Stimulated activated CD4-positive, alpha-beta T cell treated with anti-CD3 and anti-CD28 coated beads, Interleukin-4, amount 100 ng/mL, for 48 hours (primary cell): ENCODE measurements at places on chromosomes 13 and 19.
A peak's percentile ranks its signal among the peaks of the same experiment; 100 is the strongest.

- DNase-seq = no peak
Measured at GRCh38 chr13:111283991-111284390, 36.5 kb upstream of the TEX29 start.

- DNase-seq = no peak
Measured at GRCh38 chr19:30802424-30803013, 430.3 kb downstream of the ZNF536 start.

- no peak for DNase-seq
Measured at GRCh38 chr13:24407844-24408243, 98.5 kb downstream of the C1QTNF9 start.

DNA sequence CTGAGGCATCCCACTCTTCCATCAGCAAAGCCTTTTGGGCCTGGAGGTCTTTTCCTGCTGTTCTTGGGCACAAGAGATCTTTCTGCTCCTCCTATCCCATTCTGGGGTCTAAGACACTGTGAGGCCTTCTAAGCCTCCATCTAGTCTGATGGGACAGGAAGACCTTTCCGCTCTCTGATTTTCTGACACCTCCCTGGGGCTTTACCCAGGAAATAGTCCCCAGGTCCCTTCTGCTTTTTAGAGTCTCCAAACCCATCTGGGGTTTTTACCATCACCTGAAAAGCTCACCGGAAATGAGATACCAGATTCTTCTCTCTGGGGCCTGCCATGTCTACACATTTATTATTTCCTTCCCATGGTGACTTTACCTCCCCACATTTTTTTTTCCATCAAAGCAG, 21.1 kb downstream of the CLEC17A start:
- no peak for DNase-seq

DNA sequence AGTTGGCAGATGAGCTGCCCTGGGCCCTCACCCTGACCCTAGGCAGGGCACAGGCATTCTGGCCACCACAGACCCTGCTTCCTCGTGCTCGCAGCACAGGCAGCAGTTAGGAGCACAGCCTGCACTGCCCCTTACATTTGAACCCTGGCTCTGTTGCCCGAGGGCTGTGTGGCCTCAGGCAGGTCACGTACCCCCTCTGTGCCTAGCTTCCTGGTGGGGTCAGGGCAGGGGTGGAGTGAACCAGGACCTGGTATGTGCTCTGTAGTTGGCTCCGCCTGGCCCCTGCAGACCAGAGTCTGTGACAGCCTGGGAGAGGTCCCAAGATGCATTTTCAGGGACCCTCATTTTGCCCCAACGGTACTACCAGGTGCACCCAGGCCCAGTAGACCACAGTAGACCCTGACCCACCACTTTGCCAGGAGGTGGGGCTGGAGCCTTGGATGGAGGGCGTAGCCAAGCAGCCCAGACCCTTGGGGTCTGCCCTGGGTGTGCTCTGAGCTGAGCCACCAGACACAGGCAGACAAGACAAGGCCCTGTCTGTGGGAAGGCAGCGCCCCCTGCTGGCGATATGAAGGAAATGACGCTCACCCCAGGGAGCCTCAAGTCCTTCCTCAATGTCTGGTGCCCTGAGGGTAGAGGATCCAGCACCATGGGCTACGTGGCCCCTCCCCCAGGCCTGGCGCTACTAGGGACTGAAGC, 9.1 kb downstream of the LYL1 start:
- DNase-seq = peak; percentile 64

DNA sequence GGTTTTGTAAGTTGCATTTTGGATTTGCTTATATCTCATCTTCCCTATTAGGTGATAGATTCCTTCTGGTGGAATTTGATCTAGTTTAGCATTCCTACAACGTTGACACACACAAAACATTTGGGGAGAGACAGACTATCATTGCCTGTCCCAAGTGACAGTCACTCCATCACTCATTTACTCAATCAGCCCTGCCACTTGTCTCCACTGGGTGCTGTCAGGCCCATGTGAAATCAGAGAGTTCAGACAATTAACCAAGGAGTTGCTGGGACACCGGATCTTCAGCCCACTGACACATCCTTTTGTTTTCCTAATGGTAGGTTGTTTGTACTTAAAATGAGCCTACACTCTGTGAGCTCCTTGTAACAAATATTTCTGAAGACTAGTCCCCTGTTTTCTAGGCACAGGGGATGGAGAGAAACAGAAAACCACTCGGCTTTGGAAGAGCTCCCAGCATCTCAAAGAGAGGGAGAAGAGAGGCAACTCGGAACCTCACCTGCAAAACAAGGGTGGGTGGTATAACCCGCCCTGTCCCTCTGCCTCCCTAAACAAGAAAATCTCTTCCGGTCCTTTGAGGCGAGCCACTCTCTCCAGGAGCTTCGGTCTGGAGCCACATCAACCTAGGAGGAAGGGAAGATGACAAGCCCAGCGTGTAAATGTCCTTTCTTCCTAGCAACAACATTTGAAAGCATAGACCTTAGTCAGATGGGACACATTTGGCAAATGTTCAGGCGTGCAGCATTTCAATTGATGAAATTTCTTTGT, 440.9 kb upstream of the KLF12 start:
- no peak for DNase-seq

GRCh38 chr13:105971738-105972137, 563.7 kb downstream of the EFNB2 start:
- DNase-seq = no peak

- no peak for DNase-seq
Measured at GRCh38 chr13:58238972-58239773, 607.6 kb downstream of the PCDH17 start.

GRCh38 chr19:21519488-21519887, 14.1 kb downstream of the ZNF429 start:
- DNase-seq = no peak

- no peak for DNase-seq
Measured at GRCh38 chr13:79614250-79614918, 133.4 kb downstream of the NDFIP2 start.

DNA sequence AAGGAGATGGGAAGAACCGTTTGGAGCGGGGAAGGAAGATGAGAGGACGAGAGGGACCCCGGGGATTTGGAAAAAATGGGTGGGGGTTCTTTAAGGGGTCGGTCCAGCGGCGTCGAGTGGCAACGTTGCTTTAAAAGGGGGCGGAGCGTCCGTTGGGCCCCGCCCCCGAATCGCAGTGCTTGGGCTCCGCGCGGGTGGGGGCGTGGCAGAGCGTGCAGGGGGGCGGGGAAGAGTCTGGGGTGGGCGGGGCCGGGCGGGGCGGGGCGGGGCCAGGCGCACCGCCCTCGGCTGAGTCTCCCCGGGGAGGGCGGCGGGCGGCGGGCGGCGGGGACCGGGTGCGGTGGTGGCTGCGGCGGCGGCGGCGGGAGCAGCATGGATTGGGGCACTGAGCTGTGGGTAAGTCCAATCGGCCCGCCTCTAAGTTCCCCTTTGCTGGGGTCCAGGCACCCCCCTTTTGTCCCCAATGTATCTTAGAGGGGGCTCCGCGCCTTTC, at the start of gene TRIP10:
TRIP10 (plus strand) TSS at position 291 of the 493 bp plus-strand sequence; CDS start at position 373, 82 bp downstream.
- DNase-seq = peak; percentile 72

GRCh38 chr13:110583178-110583865, 21.8 kb upstream of the RAB20 start:
- DNase-seq = no peak

DNA sequence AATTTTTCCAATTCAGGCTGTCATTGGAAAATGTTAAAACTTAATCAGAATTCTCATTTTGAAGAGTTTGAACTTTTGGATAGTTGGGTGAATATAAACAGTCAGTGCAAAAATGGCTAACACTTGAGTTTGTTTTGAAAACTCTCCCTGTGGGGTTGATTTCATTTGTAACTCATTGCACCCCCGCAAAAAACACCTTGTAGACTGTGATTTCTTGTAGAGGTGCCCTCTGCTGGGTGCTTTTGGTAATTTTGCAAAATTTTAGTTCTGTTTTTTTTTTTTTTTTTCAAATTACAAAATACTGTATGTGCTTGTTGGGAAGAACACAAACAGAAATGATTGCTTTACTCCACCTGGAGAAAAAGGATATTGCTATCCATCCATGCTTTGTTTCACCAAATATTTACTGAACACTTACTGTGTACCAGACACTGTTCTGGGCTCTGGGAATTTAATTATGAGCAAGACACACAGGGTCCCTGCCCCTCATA, 28.2 kb upstream of the GPI start:
- no peak for DNase-seq

GRCh38 chr13:102405499-102406100, 3.8 kb upstream of the FGF14 start:
- no peak for DNase-seq

- DNase-seq = no peak
Measured at GRCh38 chr13:25241007-25241406, 46.3 kb downstream of the MTMR6 start.

DNA sequence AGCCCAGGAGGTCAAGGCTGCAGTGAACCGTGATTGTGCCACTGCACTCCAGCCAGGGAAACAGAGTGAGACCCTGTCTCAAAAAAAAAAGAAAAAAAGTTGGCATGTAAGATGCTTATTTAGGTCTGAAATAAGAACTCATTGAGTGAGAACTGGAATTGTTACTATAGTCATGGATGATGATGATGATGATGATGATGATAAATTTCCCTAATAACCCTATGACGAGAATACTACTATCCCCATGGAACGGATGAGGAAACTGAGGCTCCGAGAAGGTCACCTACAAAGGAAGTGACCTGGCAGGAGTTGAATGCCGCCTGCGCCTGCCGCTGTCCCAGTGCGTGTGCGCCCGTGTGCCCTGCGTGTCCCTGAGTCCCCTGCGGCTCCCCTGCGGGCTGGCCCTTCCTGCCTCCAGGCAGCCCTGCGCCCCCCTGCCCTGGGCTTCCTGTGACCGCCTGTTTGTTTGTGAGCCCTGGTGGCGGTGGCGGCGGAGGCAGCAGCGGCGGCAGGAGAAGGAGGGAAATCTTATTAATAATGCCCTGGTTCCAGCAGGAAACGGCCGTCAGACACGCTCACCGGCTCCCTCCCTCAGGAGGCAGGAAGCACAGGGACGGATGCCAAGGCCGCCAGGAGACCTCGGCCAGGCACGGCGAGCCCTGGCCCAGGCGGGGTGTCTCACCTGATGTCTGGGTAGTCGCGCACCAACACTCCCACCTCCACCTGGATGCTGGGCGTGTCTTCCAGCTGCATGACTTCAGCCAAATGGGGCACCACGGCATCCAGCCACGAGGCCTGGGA, 29.6 kb downstream of the EXOC3L2 start:
- DNase-seq = no peak

DNA sequence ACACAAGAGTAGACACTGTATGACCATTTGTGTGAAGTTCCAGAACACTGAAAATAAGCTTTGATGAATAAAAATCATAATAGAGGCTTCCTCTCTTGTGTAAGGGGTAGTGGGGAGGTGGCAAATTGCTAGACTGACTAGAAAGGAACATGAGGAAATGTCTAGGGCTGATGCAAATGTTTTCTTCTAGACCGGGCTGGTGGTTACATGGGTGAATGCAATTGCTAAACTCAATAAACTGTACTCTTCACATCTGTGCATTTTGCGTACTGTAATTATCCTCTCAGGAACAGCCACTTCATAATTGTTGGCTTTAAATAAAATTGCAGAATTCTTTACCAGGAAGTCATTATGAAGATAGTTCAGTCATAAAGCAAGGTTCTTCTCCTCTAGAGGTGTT, 5.2 kb upstream of the KBTBD7 start:
- DNase-seq = no peak

- no peak for DNase-seq
Measured at GRCh38 chr19:5253406-5254110, 87.1 kb downstream of the PTPRS start.

- no peak for DNase-seq
Measured at GRCh38 chr13:73556902-73557301, 498.1 kb downstream of the KLF5 start.

DNA sequence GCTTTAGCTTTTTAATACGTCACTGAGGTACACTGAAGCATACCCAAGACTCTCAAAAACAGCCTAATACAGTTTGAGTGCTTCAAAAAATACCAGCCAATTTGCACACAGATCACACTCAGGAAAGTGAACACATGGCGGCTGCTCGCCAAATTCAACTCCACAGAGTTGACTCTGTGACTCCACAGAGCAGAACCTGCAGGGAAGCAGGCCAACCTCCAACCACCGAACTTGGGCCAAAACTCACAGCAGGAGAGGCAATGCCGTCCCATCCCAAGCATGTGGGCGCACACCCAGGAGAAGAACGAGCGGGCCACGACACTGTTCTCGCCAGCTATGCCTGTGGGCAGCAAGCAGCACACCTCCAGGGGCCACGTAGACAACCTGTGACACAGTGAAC, 21.1 kb downstream of the ELL start:
- no peak for DNase-seq

DNA sequence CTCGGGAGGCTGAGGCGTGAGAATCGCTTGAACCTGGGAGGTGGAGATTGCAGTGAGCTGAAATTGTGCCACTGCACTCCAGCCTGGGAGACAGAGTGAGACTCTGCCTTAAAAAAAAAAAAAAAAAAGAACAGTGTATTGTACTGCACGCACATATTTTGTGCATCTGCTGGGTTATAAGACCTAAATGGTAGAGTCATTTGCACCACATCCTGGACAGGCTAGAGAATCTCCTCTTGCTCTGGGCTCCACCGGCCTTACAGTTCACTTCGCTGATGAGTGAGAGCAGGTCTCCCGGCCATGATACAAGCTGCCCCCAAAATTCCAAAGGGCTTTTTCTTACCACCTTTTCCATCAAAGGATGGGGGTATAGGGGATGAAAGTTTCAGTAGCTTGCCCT, 7.2 kb upstream of the SAE1 start:
- DNase-seq = no peak

DNA sequence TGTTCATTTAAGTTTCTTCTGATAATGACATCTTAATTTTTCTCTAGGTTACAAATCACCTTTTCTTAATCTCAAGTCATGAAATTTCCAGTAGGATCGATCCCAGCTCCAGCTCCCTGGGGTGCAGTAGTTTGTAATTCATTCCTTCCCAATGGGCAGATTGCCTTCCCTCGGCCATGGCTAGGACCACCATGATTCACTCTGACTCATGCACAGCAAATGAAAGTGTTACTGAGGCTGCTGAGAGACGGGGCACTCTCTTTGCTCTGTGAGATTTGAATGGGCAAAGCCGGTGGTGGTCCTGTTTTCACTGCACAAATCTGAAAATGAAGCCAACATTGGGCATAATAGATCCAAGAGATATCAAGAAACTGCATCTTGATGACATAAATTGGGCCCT, 202.8 kb upstream of the IRS2 start:
- no peak for DNase-seq

GRCh38 chr19:4414144-4414799, 11.8 kb downstream of the CHAF1A start:
- no peak for DNase-seq

DNA sequence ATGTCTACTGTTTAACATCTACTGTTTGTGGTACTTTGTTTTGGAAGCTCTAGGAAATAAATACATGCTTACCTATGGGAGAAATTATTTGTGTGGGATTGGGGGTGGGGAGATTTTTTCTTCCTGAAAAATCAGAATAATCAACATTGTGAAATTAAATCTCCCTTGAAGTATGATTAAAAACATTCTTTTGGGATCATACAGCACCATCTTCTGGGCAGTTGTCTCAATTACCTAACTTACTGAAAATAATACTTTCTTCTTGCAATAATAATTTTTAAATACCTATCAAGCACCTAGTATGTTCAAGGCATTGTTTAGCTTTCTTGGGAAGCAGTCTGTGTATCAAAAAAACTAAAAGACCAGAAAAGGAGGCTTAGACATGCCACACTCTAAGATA, 576.5 kb upstream of the ARGLU1 start:
- DNase-seq = no peak

GRCh38 chr13:48121733-48122132, 26.8 kb upstream of the MED4 start:
- no peak for DNase-seq
